ENCODE measurements at places on chromosomes 6 and 20. TPM values are rescaled to one million over a fixed set of nuclear protein-coding genes. Genes with fewer than 3 reads are reported as not detected.

CBLN4 gene
- polyA plus RNA-seq = 0.05 TPM

TMEM30A gene
- 74.5 TPM for polyA plus RNA-seq

MUC22 gene
- polyA plus RNA-seq = 0.03 TPM

C20orf144 gene
- polyA plus RNA-seq = 0.05 TPM

TCF19 gene
- 4.9 TPM for polyA plus RNA-seq

EEF1E1 gene
- polyA plus RNA-seq = 39.2 TPM

TLDC2 gene
- polyA plus RNA-seq = 0.12 TPM

LIN28B gene
- polyA plus RNA-seq = not detected

RHAG gene
- polyA plus RNA-seq = not detected

LY6G6D gene
- polyA plus RNA-seq = not detected

DNMT3B gene
- 0.31 TPM for polyA plus RNA-seq

GABRR1 gene
- not detected for polyA plus RNA-seq

EYA2 gene
- polyA plus RNA-seq = 1.6 TPM

ARMH2 gene
- polyA plus RNA-seq = 0.56 TPM

CCDC28A gene
- polyA plus RNA-seq = 27.6 TPM

VSX1 gene
- polyA plus RNA-seq = not detected

ANKS1A gene
- 10.4 TPM for polyA plus RNA-seq

ENPP5 gene
- 5.0 TPM for polyA plus RNA-seq

ALDH8A1 gene
- 0.59 TPM for polyA plus RNA-seq

CABLES2 gene
- polyA plus RNA-seq = 3.7 TPM

Data from lung (tissue), 17 donors.